Heart right ventricle (tissue), 16 donors: ENCODE measurements at places on chromosomes 4 and X.
A peak's percentile ranks its signal among the peaks of the same experiment; 100 is the strongest.

DNA sequence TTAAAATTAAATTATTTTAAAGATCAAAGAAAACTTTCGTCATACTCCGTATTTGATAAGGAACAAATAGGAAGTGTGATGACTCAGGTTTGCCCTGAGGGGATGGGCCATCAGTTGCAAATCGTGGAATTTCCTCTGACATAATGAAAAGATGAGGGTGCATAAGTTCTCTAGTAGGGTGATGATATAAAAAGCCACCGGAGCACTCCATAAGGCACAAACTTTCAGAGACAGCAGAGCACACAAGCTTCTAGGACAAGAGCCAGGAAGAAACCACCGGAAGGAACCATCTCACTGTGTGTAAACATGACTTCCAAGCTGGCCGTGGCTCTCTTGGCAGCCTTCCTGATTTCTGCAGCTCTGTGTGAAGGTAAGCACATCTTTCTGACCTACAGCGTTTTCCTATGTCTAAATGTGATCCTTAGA lies at the start of gene CXCL8:
CXCL8 (plus strand) TSS at position 217 of the 426 bp plus-strand sequence; CDS start at position 307, 90 bp downstream.
- peak; percentile 45 for DNase-seq

DNA sequence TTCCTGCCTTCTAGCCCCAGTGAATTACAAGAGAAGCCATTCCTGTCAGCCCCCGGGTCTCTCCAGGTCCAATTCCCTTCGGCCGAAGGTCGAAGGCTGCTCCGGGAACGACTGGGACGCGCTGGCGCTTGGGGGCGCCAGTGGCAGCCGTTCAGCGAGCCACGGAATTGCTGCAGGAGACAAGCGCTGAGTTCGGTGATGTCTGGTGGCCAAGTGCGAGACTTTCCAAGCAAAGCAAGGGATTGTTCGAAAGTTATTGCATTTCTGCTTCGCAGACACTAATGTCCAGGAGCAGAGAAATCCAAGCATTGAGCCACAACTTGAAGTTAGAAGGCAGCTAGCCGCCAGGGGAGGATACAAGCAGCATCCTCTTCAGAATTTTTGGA lies 1.1 kb upstream of the DKK2 start:
- no peak for DNase-seq

DNA sequence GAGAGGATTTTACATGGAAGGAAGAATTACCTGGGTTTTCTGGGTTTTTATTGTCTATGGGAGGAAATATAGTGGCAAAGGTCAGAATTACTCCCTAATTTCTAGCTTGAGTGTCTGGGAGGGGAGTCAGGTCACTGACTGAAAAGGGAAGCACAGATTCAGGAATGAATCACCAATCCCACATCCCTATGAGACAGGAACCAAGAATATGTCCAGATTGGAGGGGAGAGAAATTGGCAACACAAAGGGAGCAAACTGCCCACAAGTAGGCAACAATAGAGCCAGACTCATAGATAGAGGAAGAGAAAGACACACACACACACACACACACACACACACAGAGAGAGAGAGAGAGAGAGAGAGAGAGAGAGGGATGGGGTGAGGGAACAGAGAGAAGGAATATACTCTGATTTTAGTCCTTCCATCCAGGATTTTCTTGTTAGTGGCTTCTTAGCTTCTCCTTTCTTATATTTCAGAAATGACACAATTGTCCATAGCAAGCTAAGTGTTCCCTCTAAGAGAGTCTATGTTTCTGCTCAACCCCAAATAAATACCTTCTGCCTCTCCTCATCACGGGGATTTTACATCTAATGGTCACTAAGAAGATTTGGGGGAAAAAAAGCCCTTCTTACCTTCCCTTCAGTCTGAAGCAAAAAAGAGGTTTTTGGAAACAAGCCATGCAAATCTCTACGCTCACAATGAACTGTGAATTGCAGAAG lies 12.0 kb downstream of the P2RY10 start:
- no peak for DNase-seq

DNA sequence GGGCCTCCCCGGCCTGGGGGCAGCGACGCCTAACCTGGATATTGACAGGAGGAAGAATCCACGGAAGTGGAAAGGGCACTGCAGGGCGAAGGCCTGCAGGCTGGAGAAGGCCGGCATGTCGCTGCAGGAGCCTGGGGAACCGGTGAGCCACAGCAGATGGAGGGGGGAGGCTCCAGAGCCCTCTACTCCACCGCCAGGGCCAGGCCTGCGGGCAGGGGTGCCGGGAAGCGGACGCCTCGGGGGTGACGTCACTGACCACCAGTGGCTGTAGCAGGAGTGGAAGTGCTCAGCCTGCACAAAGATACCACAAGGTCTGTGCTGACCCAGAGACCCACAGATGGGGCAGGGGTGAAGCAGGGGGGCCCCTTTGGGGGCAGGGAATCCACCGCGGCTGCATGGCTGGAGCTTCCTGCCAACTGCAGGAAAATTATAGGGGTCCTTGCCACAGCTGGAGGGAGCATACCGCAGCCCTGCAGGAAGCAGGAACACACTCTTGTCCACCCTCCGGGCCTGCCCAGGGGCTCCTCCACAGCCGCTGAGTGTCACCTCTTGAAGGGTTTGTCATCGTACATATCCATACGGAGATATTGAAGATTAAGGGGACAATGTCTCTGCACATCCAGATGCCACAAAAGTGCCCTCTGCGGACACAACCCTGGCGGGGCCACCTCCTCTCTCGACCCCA lies 7.6 kb upstream of the HTRA3 start:
- DNase-seq: no peak

DNA sequence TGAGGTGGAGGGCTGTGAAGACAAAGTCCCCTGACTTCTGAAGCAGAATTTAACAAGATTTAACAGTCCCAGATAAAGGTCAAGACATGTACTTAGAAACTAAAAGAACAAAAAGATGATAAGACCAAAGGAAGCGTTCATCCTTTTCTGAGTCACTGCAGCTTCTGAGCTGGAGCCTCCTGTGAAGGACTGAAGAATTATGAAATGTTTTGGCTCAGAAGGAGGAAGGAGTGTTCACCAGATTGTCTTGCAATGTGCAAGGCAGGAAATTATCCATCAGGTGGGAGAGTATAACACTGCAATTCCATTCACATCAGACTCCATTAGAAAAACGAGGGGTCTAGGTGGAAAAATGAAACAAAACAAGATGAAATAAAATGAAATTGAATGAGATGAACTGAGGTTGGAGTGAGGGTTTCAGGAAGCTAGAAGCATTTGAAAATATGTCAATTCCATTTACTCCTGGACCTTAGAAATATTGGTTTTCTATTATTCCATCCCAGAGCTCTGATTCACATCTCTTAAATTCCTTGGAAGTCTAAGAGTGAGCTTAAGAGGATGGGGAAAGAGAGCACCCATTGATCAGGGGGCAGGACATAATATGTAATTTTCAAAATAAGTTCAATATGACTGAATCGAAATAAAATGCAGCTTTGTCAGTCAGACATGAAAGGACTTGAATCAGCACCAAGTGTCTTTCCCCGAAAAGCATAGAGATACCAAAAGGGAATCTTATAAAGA lies 186.1 kb upstream of the LNX1 start:
- DNase-seq: no peak

- DNase-seq: no peak
These were observed 30.4 kb downstream of the ARHGEF6 start for GRCh38 chrX:136750364-136750763.

DNA sequence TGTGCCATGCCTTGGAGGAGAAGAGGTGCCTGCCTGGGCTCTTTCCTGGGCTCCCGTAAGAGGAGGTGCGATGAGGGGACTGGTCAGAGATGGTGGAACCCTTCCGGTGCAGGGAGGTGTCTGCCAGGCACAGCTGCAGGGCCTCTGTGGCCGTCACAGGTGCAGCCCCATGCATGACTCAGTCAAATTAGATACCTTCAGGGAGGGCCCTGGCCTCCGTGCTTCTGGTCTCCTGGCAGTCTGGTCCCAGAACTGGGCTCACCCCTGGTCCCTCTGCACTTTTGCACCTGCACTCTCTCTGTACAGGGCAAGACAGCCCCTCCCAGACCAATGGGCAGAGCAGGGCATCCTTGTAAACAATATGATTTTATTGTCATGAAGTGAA lies 49.9 kb upstream of the LRPAP1 start:
- DNase-seq: no peak

- no peak for DNase-seq
These were observed 815.1 kb upstream of the POU3F4 start for GRCh38 chrX:82692991-82693390.

DNA sequence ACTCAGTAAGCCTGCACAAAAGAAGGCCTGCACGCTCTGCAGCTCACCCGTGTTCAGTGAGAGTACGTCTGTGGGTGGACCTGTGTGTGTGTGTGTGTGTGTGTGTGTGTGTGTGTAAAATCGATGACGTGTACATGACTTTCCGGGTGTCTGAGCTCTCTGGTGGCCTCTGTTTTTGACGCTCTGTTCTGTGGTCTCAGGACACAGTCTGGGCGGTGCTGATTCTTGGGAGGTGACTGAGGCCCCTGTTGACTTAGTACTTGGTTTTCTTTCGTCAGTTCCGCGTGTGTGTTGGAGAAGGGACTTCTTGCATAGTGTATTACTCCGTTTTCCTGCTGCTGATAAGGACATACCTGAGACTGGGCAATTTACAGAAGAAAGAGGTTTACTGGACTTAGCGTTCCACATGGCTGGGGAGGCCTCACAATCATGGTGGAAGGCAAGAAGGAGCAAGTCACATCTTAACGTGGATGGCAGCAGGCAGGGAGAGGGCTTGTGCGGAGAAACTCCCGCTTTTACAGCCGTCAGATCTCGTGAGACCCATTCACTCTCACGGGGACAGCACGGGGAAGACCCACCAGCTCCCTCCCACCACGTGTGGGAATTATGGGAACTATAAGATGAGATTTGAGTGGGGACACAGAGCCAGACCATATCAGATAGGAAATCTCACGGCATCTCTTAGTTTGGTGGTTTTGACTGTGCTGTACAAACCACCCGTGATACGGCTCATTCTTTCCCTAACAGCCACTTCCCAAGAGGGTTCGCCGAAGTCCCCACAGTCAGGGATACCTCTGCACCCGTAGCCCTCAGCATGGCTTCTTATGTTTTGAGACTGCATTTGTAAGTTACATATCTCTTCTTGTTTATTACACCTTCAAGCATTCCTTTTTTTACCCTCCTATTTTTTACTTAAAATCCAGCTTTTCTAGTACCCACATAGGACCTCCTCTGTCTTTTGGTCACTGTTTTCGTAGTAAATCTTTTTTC lies 24.5 kb downstream of the UVSSA start:
- no peak for DNase-seq

DNA sequence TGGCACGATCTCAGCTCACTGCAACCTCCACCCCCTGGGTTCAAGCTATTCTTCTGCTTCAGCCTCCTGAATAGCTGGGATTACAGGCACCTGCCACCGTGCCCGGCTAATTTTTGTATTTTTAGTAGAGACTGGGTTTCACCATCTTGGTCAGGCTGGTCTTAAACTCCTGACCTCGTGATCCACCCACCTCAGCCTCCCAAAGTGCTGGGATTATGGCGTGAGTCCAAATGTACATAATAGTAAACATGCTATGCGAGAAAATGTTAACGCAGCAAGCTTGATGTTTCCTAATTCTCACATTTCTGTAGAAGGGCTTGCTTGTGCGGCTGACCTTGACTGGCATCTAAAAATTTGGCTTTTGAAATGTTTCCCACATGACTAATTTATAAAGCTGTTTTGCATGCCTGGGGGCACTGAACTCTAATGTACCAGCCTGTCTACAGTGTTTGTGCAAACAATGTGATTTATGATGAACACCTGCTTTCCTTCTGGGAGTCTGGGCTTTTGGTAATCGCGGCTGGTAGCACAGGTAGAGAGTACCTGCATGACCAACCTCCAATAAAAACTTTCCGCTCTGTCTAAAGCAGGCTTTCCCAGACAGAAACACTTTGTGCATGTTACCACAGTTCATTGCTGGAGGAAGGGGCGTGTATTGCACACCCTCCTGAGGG lies 216.8 kb downstream of the IL15 start:
- DNase-seq: no peak

- no peak for DNase-seq
These were observed 102.3 kb downstream of the ADRA2C start for GRCh38 chr4:3868211-3869173.

DNA sequence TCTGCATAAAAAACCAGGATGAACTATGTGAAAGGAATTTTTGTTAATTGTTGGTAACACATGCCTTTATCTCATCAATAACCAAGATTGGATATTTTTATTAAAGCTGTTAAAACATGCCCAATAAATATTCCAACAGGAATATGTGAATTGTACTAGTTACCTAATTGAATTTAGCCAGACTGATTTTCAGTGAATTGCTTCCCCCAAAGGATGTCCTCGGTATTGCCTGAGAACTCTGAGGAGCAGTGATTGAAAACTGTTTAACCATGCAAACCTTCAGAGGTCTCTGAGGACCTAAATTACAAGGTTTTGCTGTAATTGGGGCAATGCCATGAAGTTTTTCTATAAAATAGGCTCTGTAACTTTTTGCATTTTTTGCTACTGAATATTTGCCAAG lies 66.6 kb downstream of the BLTP1 start:
- no peak for DNase-seq

GRCh38 chr4:152640058-152640921 lies 39.5 kb downstream of the TMEM154 start:
- no peak for DNase-seq

DNA sequence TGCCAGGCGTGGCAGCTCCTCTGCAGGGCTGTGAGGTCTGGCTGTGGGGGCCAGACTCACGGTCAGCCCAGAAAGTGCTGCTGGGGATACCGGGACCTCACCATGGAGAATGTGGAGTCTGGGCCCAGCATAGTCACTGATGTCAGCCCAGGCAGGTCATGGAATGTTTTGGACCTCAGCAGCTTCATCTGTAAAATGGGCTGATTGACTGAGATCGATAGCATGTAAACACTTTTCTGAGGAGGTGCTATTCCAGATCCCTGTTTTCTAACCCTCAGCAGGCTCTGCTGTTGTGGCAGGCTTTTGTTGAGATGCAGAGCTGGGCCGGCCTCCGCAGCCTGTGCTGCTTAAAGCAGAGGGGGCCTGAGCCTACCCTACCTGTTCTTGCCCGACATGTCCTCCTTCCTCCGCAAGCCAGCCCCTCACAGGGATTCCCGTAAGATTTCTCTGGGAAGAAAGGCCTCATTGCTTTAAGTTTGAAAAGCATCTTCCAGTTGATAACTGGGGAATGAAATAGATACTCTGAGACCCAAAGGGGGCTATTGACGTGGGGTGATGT lies 38.3 kb upstream of the HGFAC start:
- DNase-seq: peak; percentile 8

DNA sequence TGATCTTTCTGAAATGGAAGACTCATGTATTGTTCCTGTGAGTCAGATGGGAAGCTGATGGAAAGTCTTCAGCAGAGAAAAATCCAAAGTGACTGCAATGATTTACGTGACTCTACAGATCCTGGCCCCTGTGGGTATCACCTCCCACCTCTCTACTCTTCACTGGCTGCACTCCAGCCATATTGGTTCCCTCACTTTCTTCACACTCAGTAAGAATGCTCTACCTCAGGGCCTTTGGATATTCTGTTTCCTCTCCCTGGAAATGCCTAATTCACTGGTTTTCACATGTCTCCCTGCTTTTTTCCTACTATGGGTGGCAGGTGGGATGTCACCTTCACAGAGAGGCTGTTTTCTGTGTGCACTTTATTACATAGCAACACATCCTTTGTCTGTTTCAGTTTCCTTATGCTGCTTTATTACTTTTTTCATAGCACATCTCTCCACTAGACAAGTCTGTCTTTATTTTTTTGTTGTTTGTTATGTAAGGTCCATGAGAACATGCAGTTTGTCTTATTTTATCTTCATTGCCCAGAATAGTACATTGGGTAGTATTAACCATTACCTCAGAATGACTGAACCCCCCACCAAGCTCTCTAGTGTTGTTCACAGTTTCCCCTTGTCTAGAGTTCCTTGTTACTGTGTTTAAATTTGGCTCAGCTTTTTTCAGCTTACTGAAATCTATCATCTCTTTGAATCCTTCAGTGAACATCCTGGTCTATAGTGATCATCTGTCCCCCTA lies 57.6 kb upstream of the CLNK start:
- no peak for DNase-seq

GRCh38 chr4:170400361-170400760 lies 310.6 kb upstream of the AADAT start:
- DNase-seq: no peak
